ENCODE measurements at places on chromosomes 1 and 21. TPM values are rescaled to one million over a fixed set of nuclear protein-coding genes. Genes with fewer than 3 reads are reported as not detected.

The SLAMF1 gene
- total RNA-seq = 0.22 TPM

DNA sequence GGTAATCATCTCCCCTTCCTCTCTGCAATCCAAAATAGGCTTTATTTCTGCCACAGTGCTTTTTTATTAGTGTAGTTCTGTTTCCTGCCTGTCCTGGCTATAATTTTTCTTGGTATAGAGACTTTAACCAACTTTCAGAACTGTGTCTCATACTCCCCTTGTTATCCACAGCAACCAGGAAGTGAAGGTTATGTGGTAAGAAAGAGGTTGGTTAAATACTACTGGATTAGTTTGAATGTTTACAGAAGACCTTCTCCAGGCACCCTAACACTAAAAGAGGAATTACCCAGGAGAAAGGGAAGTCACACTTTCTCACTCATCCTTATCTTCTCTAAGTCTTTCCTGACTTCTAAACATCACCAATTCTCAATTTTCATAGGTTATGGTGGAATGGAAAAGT is 17.8 kb upstream of the TNFSF4 start:
- no peak for DNase-seq

The TSACC gene
- total RNA-seq = 1.0 TPM

DNA sequence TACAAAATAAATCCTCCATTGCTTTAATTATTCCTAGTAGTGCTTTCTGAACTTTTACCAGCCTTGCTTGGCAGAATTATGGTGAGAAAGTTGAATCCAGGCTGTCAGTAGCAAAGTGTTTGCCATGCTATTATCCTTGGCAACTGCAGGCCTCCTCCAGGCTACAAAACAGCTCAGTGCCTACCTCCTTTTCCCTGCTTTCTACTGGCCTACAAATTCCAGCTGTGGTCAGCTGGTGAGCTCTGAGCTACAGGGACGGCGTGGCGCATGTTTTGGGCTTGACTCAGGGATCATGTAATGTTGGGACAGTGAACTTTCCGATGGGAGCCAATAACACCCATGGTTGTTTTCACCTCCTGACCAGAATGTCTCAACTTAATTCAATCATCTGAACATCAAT is 456.1 kb upstream of the ADAMTS5 start:
- no peak for DNase-seq

DNA sequence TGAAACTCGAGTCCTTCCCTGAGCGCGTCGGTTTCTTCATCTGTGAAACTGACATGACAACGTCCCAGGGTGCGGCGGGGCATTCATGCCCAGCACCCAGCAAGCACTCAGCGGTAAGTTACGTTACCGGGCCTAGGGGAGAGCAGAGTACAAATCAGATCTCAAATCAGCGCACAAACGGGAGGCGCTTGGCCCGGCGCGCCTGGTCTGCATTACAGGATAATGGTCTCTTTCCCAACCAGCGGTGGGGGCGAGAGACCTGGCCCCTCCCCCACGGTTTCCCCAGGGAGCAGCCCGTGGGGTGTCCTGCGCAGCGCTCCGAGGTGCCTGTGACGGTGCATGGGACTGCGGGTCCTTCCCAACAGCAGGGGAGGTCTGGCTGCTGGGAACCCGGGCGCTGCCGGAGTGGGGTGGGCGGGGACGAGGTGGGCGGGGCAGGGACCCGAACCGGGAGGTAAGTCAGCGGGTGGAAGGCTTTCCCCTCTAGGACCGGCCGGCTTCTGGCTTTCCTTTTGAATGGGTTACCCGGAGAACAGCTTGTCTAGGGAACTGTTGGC is 1.0 kb downstream of the TMEM51 start:
- DNase-seq = no peak

DNA sequence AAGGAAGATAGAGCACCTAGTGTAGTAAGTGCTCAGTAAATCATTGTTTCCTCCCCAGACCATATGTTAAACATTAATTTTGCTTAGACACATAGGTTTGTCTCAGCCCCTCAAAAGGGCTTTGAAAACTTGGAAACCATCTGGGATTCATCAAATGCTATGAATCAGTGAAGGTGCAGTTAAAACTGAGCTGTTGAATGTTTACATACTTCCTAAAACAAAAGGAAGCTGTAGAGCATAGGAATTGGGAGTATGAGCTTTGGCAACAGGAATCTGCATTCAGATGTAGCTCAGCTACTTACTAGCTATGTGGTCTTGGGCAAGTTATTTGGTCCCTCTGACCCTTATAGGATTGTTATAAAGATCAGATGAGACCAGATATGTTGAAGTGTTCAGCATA is 18.7 kb upstream of the PODN start:
- no peak for DNase-seq

Data from K562 (cell line).